ENCODE measurements at places on chromosomes 11 and 22.

DNA sequence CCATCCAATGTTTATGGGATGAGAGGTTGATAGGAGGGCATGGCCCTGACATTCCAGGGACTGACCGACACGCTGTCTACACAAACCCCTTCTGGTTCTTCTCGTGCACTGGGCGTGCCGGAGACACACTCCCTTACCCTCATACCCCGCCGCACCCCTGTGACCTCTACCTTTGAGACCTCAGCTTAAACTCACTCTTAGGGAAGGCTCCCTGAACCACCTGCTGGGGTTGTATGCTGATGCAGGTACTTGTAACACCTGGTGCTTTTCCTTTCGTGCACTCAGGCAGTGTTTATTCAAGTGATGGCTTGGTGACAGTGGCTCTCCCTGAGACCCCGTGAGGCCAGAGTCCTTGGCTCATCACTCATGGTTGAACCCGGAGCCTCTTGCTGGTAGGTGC lies 12.0 kb downstream of the PPARA start:
- DNase-seq, result no peak

DNA sequence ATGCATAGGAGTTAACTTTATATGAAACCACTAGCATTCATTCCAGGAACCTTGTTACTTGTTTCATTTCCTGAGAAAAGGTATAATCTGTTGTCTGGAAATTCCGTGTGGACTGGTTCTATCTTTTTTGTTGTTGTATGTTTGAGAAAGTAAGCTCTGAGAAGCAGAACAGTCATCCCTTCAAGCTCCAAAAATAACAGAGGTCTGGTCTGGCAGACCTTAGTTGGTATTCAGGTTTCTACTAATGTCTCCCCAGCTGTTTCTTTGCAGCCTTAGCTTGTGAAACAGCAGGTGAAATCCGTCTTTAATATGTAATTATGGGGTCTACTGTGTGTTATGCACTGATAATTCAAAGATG lies 2.4 kb downstream of the RNF121 start:
- DNase-seq, result no peak

DNA sequence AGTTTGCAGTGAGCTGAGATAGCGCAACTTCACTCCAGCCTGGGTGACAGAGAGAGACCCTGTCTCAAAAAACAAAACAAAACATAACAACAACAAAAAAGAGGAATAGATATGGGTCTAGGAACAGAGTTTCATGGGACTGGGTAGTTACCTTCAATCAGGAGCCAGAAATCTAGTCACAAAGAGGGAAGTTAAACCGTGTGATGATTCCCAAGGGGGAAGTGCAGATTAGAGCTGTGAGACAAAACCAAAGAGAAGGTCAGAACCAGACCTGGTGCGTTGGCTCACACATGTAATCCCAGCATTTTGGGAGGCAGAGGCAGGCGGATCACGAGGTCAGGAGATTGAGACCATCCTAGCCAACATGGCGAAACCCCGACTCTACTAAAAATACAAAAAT lies 42.1 kb upstream of the LARGE1 start:
- no peak for DNase-seq

- no peak for DNase-seq
These were observed 143.3 kb upstream of the GRK3 start for GRCh38 chr22:25420925-25421904.

DNA sequence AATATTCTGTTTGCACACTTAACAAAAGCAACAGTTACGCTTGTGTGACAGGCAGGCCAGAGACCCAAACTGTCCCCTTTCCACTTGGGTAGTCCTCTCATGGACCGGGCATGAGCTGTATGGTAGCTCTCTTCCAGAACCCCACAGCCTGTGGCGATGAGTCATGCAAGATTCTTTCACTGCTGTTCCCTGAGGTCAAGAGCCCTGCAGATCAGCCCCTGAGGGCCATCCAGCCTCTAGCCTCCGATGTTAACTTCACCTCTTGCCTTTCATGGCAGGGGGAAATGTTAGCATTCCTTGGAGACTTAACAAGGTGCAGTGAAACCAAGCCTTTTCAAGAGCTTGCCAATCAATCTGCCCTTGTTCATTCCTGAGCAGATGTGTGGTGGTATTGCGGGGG lies 63.2 kb upstream of the DEUP1 start:
- DNase-seq, result no peak

GRCh38 chr11:131468565-131468964 lies 98.2 kb downstream of the NTM start:
- no peak for DNase-seq

DNA sequence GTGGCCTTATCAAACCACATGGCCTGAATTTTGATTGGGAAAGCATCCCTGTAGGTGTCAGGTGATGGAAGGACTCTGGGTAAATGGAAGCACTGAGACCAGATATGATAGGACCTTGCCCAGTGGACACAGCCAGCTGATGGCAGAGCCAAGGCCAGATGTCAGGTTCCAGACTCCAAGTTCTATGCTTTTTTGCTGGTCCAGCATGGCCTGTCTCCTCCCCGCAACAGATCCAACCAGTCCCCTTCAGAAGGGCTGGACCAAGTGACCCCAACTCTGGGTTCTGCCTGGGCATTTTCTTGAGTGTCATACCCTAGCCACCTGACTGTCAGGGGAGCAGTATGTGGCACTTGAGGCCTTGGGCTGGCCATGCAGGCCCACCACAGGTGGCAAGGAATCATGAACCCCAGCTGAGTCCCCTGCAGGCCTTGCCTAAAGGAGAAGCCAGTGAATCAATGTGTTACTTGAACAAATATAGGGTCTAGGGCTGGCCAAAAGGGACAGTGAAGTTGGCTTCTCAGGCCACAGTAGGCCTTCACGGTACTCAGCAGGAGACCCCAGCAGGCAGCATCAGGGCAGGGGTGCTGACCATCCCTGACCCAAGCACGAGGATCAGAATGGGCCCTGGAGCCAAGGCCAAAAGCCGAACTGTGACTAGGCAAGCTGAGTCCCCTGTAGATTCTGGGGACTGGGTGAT lies 27.1 kb downstream of the KCNQ1OT1 start:
- DNase-seq, result no peak

- no peak for DNase-seq
These were observed 314.0 kb downstream of the CADM1 start for GRCh38 chr11:115190196-115190595.

DNA sequence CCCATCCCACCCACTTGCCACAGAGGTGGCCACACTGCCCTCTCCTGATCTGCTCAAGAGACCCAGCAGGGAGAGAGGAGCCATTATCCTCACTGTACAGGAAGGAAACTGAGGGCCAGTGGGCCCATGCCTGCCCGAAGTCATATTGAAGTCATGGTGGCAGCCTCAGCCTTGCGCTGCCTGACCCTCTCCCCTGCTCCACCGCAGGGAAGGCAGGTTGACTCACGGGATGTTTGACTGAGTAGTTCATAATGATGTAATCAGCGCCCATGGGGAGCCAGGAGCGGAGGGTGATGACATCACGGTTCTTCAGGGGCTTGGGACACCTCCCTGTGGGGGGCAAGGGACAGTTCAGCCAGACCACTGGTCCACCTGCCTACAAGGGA lies 6.1 kb upstream of the ARAP1 start:
- DNase-seq, result no peak

DNA sequence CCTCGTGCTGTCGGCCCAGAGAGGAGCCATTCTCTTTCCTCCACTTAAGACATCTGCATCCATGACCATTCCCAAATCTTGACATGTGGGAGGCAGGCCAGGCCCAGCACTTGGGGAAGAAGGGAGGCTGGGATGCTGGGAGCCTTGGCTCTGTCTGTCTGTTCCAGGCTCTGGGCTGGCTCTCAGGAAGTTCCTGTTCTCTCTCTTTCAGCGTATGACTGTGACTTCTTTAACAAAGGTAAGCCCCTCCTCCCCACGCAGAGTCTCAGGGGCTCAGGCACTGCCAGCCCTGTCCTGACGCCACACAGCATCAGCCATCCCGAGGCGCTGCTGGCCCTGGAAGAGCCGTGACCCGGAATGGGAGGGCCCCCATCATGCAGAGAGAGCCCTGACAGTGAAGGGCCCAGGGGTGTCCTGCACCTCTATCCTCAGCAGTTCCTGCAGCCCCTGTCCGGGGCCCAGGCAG lies 52.4 kb downstream of the OTOG start:
- no peak for DNase-seq

GRCh38 chr11:46367244-46367915 lies 14.1 kb upstream of the MDK start:
- peak; percentile 46 for DNase-seq

DNA sequence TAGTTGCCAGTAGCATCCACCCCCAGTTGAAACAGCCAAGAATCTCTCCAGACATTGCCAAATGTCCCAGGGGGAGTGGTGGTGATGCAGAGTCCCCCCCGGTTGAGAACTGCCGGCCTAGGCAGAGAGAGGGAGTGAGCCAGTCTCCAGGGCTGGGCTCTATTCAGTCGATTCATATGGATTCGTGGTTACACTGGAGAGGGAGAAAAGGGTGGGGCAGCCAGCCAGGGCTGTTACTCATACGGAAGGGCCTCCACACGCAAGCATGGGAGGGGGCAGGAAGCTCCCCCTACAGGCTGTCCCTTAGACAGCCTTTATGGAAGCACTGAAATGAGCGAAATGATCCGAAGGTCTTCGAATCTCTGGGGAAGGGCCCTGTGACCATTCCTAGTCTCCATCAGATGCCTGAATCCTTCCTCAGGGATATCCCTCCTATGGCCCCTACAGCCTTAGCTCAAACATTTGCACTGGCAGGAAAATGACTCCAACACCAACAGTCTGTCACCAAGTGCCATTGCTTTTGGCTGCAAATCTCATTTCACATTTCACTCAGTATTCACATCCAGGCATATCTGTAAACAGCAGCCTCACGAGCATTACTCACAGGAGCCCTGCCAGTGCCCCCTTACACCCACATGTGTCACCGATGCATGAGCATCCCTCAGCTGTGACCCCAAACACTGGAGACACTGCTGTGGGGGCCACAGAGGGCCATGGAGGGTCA lies 18.4 kb upstream of the TLCD5 start:
- no peak for DNase-seq

DNA sequence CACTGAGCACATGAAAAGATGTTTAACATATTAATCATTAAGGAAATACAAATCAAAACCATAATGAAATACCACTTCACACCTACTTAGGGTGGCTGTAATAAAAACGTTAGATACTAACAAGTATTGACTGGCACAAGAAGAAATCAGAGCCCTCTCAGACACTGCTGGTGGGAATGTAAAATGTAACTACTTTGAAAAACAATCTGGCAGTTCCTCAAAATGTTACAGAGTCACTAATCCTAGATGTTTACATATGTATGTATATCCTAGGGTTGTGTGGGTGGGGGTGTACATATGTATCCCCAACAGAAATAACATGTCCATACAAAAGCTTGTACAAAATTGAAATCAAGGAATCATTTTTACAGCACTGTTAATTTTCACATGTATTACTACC lies 15.2 kb downstream of the EED start:
- DNase-seq, result no peak

GRCh38 chr11:17765356-17766072 lies 30.9 kb downstream of the KCNC1 start:
- no peak for DNase-seq

DNA sequence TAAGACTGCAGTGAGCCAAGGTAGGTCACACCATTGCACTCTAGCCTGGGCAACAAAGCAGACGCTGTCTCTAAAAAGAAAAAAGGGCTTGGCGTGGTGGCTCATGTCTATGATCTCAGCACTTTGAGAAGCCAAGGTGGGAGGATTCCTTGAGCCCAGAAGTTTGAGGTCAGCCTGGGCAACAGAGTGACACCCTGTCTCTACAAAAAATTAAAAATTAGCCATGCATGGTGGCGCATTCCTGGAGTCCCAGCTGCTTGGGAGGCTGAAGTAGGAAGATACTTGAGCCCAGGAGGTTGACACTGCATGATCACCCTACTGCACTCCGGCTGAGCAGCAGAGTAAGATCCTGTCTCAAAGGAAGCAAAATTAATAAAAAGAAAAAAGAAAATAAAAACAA lies 38.9 kb upstream of the RDX start:
- DNase-seq, result no peak

DNA sequence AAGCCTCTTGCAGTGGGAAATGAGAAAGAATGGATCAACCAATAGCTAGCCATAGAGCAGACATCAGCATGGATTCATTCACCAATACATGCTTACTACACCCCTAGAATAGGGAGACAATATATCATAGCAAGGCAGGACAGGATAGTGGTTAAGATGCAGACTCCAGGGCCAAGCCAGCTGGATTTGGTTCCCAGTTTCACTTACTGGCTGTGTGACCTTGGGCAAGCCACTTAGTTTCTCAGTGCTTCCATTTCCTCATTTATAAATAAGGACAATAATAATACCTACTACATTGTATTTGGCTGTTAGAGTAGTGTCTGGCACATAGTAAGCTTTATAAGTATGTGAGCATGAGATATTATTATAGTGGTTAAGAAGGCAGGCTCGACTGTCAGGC lies 7.1 kb downstream of the DCHS1 start:
- no peak for DNase-seq

- DNase-seq, result no peak
These were observed 256.9 kb downstream of the SOX6 start for GRCh38 chr11:16099343-16099900.

DNA sequence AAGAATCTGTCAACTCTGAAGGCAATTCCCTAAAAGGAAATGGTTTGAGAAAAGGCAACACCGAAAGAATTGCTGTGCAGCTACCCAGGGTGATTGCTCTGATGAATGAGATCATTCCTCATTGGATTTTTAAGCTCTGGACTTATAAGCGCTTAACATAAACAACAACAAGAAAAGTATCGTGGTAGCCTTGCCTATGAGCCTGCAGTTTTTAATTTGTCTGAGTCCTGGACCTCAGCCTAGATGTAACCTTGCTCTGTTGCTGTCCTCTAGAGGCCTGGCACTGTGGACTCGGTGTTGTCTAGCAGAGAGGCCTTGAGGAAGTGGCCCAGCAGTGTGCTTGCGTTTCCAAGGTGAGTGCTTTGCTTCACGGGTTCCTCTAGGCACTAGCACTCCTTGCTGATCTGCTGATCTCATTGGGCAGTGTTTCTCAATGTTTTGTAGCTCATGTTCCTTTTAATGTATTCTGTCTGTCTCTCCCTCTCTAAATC lies 20.4 kb downstream of the CCDC81 start:
- DNase-seq, result no peak

- DNase-seq, result no peak
These were observed 8.6 kb downstream of the HSCB start for GRCh38 chr22:28750471-28750881.

DNA sequence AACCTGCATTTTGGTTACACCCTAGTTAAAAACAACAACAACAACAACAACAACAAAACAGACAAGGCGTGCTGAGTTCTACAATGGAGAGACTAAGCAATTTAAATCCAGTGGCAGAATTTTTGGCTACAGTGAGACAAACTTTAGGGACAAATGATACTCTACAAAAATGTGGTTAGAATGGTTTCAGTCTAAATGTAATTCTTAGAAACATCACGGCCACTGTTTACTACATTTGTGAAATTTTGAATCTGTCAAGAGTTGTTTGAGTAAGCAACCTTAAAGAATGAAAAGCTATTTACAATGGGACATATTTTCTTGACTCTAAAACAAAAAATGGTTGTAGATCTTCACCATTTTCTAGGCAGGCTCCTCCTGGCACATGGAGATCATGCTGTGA lies 259.4 kb downstream of the SWAP70 start:
- DNase-seq, result no peak

- no peak for DNase-seq
These were observed 111.6 kb downstream of the NTM start for GRCh38 chr11:131481971-131482370.

- DNase-seq, result no peak
These were observed 53.5 kb downstream of the COMMD9 start for GRCh38 chr11:36235750-36236149.

- peak; percentile 63 for DNase-seq
These were observed 41.4 kb downstream of the DKK3 start for GRCh38 chr11:11966826-11967668.

Data from HuH-7.5 (cell line).